ENCODE measurements at places on chromosomes 7 and 10.

DNA sequence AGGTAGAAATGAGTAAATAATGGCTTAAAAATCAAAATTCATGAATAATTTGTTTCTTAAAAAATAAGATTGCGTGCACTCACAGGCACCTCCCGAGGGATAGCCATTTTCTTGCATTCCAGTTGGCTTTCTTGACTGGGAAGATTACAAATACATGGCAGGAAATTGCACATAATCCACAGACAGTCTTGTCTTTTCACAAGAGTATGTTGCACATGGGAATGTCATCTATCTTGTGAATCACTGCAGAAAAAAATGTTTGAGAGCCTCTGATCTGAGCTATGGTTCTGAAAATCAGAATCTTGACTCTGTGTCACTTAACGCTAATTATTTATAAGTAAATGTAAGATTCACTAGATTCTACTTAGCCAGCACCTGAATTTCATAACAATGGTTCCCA lies 74.1 kb upstream of the PRKG1 start:
- DNase-seq = no peak

DNA sequence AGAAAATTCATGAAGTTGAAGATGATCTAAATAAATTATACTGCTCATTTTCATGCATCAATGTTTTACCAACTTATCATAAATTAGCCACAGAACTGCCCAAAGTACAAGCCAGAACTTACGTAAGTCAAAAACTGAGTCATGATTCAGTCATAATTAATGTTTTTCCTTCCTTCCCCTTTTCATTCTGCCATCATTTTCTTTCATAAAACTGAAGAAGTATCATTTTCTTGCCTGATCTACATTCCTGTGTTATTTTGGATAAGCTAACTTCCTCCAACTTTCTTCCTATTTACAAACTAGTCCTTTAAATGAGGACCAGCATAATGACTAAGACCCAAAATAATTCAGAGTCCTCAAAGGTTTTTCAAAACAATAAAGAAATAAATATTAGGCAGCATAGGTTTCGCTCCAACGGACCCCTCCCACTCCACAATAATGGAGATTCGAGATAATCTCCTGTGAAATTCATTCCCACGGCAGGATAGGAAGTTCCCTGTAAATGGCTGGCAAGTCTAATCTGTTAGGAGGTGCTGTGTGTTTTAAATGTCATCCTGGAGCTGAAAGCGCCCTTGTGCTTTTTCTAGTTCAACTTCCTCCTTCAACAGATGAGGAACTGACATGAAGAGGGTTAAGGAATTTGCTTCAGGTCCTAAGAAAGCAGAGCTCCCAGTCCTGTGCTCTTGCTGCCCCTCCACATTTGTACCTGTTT lies 218.9 kb downstream of the DOCK4 start:
- no peak for DNase-seq

DNA sequence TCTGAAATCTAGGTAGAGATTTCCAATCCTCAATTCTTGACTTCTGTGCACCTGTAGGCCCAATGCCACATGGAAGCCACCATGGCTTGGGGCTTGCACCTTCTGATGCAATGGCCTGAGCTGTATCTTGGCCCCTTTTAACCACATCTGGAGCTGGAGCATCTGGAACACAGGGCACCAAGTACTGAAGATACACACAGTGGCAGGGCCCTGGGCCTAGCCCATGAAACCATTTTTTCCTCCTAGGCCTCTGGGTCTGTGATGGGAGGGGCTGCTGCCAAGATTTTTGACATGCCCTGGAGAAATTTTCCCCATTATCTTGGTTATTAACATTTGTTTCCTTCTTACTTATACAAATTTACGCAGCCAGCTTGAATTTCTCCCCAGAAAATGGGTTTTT lies 39.1 kb downstream of the GCC1 start:
- DNase-seq = no peak

DNA sequence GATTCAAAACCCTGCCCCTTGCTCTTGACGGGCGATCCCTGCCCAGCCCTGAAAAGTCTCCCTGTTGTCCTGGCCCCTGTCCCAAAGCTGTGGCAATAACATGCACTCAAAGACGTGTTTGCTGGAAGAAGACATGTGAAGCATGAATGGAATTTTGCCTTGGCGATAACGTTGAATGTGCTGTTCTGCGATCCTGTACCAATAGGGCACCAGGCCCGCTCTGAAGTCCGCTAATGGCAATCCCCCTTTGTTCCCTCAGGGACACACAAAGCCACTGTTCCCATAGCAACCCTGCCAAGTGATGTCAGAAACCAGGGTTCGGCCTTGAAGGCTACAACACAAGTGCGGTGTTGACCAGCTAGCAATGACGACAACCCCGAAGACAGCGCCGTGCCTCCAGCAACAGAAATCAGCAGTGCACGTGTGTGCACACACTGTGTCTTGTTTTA lies 284.6 kb downstream of the KLF6 start:
- DNase-seq = peak; percentile 80

DNA sequence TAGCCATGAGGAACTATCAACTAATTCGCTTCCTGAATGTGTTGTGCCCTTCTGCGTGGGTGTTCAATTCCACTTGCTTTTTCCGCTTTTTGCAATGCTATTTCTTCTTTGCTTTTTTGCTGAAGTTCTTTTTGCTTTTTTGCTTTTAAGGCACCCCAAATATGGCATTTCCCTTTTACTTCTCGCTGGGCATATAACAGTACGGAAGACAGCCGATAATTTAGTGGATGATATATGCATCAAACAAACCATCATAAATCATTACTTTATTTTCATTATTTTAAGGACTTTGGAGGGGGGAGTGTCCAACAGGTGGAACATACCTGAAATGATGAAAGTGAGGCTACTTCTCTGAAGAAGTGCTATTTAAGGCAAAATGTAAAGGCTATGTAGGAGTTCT lies 277.0 kb upstream of the MTPN start:
- no peak for DNase-seq

GRCh38 chr7:108613147-108613948 lies 43.7 kb downstream of the DNAJB9 start:
- DNase-seq = no peak

GRCh38 chr10:25815236-25815635 lies 118.8 kb upstream of the MYO3A start:
- no peak for DNase-seq

GRCh38 chr10:74415146-74415839 lies 264.3 kb downstream of the ADK start:
- no peak for DNase-seq

- DNase-seq = no peak
Observed at GRCh38 chr10:15113766-15114165, 16.6 kb downstream of the RPP38 start.

GRCh38 chr10:116974456-116975005 lies 30.5 kb downstream of the SHTN1 start:
- no peak for DNase-seq

DNA sequence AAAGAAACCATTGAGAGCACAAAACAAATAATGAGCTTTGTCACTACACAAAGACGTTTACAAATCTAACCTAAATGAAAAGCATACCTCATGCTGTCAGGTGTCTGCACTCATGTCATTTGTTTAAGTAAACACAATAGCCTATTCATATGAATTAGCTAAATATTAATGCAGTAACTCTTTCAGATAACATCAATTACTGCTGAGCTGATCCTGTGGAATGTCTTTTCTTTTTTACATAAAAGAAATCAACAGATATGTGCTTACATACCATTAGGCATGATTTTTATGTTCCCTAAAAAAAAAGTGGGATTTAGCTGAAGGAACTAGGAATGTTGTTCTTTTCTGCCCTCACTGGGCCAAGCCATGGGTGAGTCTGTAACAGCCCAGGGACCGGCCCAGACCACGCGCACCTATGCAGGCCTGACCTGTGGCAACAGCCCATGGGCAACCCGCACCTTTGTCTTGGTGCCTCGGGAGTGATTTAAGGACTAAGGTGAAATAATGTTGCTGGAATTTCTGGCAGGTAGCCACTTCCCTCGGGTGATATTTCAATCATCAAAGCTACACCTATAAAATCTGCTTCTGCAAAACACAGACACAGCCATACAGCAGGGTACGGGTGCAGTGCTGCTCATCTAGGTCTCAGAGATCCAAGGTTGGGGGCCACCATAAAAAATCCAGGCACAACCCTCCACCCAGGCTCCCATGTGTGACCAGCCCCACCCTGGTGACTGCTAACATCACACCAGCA lies 44.6 kb downstream of the FGFR2 start:
- peak; percentile 77 for DNase-seq

DNA sequence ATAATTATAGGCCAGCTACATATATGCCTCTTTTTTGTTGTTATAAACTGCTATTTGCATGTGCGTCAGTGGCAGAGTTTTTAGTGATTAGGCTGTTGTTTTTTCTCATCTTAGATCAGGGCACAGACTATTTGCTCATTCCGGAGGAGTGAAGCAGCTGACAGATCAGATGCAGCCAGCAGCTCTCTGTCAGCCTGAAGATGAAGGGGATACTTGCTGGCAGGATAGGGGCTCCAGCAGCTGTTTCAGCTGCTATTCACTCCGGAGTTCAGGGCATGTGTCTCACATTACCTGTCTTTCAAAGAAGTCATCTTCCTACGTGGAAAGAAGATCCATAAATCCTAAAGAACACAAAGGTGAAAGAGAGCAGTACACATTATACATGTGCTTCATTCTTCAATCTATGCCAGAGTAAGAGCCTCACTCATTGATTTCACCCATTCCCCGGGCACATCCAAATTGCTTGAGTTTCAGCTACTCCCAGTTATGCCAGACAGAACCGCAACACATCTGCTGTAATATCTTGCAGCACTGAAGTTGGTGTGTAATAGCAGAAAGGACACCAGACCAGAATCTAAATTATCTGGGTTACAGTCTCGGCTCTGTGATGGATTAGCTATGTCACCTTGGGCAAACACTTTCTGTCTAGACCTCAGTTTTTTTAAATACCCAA lies 182.8 kb upstream of the CHRM2 start:
- DNase-seq = no peak

- no peak for DNase-seq
Observed at GRCh38 chr7:13912715-13913278, 76.7 kb downstream of the ETV1 start.

DNA sequence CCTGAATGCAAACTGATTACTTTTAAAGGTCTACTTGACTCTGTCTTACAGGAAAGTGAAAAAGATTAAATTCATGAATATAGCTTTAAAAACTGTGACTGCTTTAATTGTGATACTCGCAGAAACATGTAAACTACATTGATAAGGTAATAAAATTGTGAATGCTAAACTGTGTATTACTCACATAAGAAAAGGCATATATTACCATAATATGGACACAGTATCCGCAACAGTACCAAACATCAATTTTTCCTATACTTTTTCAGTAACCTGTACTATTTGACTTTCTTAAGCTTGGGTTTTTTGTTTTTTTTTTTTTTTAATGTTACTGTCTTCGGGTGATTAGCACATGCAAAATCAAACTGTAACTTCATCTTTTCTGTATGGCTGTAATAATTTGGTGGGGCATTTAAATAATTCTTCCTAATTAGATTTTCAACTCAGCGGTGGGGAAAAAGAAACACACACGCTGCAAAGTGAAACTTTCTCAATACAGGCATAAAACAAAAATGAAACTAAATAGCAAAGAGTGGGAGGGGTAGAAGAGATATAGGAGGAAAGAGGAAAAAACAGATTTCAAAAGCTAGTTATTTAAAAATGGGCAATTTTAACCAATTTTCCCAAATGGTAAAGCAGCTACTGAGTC lies 23.2 kb downstream of the NT5C3A start:
- DNase-seq = no peak

GRCh38 chr7:109782806-109783205 lies 1213.1 kb downstream of the DNAJB9 start:
- DNase-seq = no peak

DNA sequence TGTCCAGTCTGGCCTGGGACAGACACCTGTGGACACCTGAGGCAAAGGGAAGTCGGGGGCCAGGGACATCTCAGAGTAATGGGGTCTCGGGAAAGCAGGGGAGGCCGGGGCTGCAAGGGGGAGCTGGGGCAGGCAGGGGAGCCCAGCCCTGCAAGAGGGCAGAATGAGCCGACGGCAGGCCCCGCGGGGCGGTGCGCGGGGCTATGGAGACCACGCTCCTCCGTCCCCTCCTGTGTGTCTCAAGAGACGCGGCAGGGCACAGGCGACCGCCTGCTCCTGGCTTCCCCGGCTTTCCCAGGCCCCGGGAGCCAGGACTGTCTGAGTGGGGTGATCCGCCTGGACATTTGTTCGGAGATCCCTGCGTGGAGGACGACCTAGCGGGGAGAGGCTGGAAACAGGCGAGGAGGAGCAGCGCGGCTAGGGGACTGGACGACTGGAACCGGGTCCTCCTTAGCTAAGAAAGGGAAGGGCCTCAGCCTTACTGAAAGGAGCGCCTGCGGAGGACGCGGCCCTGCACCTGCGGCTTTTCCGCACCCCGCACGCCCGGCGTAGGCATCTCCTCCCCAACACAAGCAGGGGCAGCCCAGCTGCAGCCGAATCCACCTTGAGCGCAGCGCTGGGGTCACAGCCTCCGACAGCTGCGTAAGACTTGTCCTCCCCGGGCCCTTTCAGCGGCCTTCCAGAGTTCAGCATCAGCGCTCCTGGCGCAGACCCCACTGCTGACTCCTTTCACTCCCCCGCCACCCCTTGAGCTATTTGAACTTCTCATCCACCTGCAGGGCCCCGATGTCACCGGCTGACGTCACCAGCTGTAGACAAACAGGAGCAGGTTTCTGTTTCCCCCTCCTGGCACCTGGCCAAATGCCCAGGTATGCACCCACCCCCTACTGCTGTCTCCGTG lies 176.4 kb downstream of the ZNF248 start:
- no peak for DNase-seq

- peak; percentile 69 for DNase-seq
Observed at GRCh38 chr7:39950473-39951225, 593 bp downstream of the CDK13 start.

Data from Calu3 (cell line).